ENCODE measurements at places on chromosomes 7 and 10.

DNA sequence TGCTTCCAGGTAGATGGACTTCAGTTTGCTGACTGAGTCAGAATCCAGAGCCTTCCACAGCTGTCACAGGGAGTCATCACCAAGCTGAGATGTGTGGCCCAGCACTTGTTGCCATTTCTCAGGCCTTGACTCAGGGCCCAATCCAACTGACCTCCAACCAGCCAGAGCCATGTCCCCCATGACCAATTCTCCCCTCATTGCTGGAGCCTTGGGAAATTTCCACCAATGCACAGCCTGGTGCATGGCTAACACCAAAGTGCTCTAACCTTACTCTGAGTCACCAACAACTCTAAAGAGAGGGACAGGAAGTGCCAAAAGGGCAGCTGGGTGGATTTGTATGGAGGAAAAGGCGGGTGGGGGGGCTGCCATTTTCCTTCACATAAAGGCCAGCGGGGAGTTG, 13.4 kb upstream of the GLI3 start:
- DNase-seq: no peak

DNA sequence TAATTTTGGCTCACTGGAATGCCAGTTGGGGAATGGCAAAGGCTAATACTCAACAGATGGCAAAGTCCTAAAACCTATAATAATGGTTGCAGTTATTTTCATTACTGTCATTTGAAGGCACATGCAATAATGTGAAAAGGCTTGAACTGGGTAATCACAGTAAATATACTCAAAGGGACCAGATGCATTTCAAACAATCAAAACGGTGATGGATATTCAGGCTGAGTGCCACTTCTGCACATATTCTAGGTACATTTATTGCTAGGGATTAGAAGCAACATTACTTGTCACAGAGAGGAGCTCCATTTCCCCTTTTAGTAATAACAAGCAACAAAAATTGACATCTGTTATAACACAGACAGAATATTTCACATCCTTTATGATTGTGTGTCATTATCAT, 171.8 kb downstream of the NXPH1 start:
- no peak for DNase-seq

DNA sequence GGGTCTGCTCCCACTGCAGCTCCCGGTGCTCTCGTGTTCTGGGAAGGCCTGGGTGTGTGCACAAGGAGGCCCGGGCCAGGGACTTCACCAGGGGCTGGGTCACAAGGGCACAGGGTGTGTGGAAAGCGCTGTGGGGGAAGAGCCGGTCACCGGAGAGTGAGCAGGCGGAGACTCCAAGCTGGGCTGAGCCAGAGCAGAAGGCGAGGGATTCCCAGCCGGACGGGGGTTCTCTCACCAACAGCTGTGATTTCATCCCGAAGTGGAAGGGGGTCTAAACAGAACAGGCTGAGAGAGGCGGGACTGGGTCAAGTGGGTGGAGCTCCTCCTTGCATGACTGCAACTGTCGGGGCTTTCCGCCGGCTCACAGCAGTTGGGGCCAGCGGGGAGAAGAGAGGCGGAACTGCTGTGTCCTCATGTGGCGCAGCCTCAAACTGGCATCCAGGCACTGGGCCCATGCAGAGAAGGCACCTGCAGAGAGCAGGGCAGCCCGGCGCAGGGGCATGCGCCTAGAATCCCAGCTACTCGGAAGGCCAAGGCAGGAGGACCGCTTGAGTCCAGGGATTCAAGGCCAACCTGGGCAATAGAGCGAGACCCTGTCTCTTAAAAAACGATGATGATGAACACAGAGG, 7.6 kb upstream of the ORAI2 start:
- peak; percentile 72 for DNase-seq

GRCh38 chr7:113824117-113824823, 94.5 kb downstream of the PPP1R3A start:
- no peak for DNase-seq

DNA sequence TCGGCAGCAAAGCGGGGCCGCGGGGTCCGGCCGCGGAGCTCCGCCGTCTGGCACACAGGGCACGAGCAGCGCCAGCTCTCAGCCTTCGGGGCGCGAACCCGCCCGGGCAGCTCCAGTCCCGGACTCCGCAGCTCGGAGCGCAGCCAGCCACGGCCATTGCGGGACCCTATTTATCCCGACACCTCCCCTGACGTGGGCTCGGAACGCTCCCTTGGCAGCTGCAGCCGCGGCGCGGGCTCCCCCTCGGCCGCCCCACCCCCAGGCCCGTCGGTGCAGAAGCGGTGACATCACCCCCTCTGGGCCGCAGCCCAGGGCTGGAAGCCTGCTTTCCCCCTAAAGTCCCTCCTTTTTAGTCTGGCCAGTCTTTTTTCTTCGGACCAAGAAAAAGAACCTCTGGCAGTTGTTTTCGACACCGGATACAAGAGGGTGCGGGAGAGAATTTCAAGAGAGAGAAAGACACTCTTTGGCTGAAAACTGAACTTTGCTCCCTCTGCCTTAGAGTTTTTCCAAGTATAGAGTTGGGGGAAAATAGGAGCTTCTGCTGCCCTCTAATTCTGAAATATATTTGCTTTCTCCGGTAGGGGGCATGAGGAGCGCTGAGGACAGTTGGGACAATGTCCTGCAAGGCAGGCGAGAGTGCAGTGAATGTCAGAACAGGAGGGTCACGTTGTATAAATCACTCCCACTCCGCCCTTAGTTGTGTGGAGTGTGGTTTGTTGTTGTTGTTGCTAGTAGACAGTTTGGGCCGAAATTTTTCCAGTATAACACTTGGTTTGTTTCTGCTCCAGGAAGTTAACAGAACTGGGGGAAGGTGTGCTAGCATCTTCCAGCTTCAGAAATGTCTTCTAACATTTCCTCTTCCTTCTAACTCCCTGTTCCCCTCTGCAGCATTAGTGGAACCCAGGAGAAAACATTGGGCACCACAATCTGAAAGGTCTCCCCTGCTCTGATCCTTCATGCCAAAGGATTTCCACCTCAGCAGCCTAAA, at the start of gene SFRP4:
SFRP4 (minus strand) TSS at position 145 of the 988 bp plus-strand sequence. CDS start 280 bp downstream, outside the sequence.
- no peak for DNase-seq

GRCh38 chr10:4790045-4790444, 36.0 kb upstream of the AKR1E2 start:
- DNase-seq: no peak

DNA sequence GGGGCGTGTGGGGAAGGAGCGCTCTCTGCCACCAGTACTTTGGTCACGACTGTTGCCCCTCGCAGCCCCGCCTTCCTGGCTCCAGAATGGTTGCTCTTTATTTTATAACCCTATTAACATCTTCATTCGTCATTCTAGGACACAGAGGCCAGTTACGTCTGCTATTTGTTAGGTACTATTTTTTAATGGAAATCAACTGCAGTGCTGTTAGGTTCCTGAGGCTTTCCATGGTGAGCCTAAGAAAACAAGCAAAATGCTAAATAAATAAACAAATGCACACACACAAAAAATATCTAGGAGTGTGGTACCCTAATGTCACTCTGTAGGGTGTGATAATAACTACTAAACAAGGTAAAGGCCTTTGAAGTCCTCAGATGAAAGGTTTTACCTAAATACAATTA, 71.1 kb downstream of the SLC37A3 start:
- no peak for DNase-seq

DNA sequence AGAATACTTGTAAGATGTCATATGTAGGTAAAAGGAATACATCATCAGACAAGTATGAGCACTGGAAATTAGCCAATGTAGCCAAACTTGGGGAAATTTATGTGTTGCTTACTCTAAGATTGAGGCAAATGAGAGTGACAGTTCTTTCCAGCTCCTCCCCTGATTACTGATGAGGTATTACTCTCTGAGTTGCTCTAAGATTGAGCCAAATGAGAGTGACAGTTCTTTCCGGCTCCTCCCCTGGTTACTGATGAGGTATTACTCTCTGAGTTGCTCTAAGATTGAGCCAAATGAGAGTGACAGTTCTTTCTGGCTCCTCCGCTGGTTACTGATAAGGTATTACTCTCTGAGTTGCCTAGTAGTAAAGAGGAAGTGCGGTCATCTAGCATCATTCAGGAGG, 435.8 kb downstream of the NRG3 start:
- no peak for DNase-seq

DNA sequence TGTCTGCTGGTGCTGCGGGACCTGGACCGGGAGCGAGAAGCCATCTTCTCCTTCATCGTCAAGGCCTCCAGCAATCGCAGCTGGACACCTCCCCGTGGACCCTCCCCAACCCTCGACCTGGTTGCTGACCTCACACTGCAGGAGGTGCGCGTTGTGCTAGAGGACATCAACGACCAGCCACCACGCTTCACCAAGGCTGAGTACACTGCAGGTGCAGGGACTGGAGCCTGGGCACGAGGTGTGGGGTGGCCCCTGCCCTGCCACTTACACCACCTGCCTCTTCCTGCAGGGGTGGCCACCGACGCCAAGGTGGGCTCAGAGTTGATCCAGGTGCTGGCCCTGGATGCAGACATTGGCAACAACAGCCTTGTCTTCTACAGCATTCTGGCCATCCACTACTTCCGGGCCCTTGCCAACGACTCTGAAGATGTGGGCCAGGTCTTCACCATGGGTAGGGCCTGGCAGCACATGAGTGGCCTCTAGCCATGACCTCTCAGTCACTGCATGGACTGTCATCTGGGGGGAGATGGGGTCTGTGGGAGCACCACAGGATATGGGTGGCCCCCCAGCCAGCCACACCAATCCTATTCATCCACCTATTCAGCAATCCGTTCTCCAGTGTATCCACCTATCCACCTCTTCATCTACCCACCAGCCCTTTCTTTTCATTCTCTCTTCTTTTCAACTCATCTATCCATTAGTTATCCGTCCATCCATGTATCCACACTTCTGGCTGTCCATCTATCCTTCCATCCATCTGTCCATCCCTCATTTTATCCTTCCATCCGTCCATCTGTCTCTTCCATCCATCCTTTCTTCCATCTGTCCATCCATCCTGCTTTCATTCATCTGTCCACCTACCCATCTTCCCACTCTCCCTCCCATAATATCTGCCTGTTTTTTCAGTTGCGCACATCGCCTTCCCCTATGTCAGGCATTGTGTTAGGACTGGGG, 34.5 kb upstream of the VSIR start:
- DNase-seq: no peak

DNA sequence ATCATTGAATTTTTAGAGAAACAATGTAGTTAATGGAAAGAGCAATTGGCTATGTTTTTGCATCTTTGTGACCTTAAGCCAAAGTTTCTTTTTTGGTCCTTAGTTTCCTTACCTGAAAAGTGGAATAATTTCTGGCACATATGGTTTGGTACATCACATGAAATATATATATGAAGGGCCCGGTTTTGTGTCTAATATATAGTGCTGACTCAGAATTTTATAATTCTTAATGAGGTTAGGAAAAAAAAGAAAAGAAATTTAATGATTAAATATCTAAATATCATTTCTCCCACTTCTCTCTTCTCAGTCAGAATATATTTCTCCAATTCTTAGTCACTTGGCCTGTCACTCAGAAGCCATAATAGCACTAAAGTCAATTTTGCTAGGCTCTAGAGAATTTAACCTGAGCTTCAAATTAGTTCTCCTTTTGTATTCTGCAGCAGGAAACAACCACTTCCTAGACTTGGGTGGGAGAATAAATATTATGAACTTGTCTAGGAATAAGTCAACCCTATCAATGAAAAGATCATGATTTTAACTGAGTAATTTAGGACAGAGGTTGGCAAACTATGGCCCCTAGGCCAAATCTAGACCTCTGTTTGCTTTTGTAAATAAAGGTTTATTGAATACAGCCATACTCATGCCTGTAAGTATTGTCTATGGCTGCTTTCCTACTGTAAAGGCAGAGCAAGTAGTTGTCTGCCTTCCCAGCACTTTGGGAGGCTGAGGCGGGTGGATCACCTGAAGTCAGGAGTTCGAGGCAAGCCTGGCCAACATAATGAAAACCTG, 34.6 kb downstream of the PPP1R9A start:
- DNase-seq: no peak

GRCh38 chr7:158328376-158329013, 259.1 kb downstream of the PTPRN2 start:
- no peak for DNase-seq

DNA sequence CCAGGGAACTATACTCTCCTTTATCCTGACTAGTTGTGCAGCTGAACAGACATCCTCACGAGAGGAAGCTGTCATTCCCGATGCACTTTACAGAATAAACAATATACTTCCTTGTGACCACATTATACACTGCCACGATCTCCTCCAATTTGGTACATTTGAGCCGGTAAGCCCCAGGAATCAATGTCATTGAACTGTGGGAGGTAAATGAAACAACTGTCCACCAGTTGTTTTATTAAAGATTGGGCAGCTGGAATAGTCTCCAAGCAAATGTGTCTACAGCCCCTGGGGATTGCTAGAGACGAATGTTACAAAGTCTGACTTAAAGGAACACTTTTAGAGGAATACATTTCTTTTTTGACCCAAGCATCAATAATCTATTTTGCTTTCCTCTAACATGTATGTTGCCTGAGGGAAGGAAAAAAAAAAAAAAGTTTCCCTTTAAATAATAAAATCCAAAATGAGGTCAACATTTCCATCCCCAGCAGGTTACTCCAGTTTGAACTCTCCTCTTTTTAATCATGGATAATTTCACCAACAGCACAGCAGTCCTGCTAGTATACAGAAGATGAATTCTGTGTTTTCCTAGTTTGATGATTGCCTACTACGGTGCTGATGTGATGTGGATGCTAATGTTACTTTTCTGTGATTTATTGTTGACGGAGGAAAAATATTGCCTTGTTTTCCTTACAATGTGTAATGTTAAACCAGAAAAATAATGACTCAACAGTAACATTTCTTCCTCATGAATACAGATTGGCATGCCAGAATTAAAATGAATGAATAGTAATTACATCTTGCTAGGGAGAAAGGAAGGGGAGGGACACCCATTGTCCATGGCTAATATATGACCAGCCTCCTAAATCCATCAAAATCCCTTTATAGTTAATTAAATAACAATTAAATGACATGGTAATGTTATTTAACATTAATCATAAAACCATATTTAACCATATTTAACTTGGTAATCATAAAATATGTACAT, 360.9 kb downstream of the NEBL start:
- DNase-seq: no peak

Data from activated CD4-positive, alpha-beta T cell treated with anti-CD3 and anti-CD28 coated beads for 24 hours (primary cell).